Activated naive CD8-positive, alpha-beta T cell treated with anti-CD3 and anti-CD28 coated beads, Interleukin-2, amount 50 U/mL, for 24 hours (primary cell): ENCODE measurements at places on chromosomes 7 and 10.

DNA sequence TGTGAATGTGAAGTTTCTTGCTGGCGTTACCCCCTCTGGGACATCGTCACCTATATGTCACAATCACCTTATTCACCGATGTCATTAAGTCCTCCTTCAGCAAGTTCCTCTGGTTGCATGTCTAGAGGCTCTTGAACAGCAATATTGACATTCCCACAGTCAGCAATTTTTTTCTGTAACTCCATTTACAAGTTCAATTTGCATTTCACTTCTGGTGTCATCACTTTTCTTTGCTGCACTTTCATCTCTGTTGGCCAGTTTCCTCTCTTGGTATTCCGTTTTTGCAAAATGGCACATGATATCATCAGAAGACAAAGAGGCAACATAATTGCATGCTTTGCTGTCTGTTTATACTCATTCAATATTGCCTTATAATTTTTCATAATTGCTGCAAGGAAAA is 69.8 kb downstream of the SRI start:
- no peak for DNase-seq

DNA sequence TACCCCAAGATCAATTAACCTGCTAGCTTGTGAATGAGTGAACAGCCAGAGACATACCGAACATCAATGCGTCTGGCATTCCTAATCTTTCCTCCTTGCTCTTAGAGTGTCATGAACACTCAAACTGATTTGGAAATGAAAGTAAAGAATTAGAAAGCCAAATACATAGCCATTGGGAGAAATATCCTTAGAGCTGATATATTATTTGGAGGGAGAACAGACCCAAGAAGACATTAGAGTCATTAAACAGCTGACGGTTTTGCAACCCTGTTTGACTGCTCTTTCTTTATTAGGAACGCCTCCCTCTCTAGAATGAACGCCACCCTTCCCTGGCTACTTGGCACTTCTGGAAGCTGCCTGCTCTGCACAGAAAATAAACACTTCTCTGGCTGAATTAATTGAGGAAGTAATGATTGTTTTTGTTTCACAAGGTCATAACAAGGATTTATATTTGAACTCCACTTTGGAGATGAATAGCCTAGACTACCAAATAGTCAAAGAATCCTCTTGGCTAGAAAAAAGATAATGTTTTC is 42.8 kb downstream of the CTTNBP2 start:
- no peak for DNase-seq

- DNase-seq: no peak
Observed at GRCh38 chr7:35520810-35521625, 173.9 kb downstream of the HERPUD2 start.

- no peak for DNase-seq
Observed at GRCh38 chr10:20936396-20936795, 39.3 kb upstream of the NEBL start.

DNA sequence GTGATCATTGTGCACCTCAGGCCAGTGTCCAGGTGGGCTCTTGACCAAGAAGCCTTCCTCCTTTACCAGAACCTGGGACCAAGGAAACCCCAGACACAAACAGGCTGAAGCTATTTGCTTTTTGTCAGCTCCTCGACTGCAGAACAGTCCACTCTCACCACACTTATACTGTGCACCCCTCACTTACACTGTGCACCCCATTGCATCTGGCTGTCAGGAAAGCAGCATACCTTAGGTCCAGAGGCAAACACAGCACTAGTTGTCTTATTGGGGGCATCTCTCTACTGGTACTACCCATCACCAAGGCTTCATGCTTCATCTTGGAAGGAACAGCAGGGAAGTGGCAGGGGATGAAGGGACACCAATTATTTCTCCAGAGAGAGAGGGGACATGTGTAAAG is 198.1 kb downstream of the CXCL12 start:
- no peak for DNase-seq

DNA sequence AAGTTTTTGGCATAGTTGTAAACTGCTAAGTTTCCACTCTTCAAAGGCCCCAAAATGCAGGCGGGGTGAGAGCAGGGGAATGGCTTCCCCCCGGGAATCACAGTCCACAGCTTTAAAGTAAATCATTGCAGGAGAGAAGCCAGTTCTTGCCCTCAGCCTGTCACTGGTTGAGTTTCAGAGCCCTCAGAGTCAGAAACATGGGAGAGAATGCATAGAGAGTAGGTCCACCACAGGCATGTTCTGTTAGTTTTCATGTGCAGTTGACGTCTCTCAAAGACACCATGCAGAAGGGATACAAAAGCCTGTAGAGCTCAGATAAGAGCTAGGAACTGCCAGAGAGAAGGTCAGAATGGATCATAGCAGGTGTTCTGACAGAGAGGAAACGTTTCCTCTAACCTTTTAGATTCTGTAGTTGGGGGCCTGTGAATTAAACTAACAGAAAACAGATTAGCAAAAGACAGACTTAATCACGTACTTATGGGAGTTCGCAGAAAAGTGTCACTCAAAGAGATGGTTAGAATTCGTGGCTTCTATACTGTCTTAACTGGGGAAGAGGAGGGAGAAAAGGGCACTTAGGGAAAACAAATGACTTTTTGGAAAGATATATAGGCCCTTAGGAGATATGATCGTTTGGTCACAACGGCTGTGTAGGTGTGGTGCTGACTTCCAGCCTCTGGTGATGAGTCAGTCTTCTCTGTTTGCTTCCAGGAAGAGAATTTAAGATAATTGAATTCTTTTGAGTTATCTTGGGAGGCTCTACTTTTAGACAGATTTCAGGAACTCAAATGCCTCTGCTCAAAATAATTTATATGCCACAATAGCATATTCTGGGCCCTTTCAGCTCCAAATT is 48.0 kb upstream of the MSRB2 start:
- DNase-seq: no peak

DNA sequence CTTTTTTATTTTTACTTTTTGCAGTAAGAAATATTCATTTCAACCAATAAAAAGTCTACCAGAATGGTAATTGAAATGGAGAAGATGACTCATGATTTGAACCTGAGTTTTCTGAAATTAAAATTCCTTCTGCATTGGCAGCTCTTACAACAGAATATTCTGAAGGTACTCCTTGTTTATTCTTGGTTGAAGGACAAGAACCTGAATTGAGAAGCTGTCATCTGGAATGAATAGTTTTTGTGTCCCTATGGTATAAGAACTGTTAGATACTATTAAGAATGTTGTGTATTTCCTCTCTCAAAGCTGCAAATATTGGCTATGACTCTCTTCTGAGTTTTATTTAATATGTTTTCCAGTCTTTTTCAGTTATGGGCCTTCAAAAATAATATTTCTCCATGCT is 56.1 kb downstream of the CDK1 start:
- no peak for DNase-seq

DNA sequence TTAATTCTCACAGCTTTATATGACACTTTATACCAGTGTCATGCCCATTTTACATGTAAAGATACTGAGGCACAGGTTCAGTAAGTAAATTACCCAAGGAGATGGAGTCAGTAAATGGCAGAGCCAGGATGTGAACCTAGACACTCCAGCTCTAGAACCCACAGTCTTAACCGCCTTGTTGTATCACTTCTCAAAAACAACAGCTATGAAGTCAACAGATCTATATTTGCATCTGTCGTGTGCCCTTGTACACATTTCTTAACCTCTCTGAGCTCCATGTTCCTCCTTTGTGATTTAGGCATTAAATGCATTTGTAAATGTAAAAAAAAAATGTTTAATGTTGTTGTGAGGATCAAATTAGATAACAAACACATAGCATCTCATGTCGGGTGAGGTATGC is 716.2 kb downstream of the SUGCT start:
- no peak for DNase-seq

DNA sequence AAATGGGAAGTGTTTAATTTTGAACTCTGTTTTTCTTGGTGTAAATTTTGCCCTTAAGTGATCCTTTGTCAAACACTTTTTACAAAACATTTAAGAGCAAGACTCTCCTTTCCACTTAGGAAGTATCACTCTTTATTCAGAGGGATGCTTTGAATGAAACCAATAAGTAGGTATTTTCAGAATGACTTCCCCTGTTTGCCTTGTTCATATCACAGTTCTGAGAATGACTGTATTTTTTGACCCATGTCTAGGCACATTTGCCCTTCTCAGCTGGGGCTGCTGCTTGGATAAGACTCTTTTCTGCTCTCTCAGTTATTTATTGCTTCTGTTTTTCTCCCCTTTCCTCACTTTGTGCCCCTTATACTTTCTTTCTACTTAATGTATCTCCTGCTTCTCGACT is 98.2 kb downstream of the CCNY start:
- no peak for DNase-seq

DNA sequence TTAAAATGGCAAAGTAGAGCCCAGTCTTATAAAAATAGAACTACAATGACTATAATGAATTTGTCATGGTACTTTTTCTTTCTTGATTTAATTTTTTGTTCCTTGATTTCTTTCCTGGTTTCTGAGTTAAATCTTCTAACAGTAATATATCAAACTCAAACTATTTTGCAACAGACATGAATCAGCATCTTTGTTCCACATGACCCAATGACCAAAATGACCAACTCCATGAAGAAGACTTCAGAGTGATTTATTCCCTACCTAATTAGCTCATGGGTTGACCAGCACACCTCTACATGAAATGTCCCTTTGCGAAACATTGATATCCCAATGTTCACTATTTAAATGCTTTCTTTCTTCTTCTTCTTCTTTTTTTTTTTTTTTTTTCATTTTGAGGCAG is 30.9 kb downstream of the NMT2 start:
- no peak for DNase-seq

GRCh38 chr7:78020874-78021249 is 222.3 kb downstream of the PHTF2 start:
- DNase-seq: no peak

GRCh38 chr7:66697449-66698438 is 42.8 kb upstream of the RABGEF1 start:
- DNase-seq: no peak

DNA sequence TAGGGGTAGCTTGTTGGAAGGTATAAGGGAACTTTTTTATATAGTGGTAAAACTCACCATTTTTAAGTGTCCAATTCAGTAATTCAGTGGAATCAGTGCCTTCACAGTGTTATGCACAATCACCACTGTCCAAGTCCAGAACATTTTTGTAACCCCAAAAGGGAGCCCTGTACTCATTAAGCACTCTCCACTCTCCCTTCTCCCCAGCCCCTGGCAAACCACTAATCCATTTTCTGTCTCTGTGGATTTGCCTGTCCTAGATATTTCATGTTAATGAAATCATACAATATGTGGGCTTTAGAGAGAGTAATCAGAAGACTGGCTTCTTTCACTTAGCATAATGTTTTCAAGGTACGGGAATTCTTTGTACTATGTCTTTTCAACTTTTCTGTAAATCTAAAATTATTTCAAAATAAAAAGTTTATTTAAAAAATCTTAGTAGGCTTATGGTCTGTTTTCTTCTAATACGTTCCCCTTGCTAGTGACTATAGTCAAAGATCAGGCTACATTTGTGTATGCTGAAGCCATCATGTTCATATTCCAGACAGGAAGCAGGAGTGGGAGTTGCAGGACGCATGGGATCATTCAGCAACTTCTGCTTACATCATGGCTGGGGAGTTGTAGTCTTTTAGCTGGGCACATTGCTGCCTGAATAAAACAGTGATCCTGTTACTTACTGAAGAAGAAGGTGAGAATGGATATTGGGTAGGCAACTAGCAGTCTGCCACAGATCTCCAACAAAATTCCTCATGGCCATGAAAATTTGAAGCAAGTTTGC is 35.4 kb upstream of the TAX1BP1 start:
- no peak for DNase-seq

- DNase-seq: peak; percentile 48
Observed at GRCh38 chr10:43594944-43595589, 11.2 kb upstream of the ZNF485 start.

- DNase-seq: no peak
Observed at GRCh38 chr10:60576130-60577069, 186.7 kb upstream of the ANK3 start.

DNA sequence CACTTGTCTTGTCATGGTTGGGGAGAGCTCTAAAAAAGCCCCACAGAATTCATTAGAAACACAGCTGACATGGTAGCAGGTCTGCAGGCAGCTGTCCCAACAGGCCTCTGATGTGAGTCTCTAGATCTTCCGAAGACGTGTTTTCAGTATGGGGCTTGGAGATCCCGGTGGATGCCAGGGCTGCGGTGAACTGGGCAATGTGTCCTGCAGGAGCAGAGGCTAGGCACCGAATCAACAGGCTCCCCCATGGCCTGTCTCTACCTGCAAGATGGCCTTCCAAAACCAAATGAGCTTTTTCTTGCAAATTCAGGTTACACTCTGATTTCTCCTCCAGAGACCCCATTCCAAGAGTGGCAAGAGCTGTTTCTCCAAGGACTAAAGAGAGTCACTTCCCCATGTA is 2.9 kb downstream of the CPXM2 start:
- no peak for DNase-seq

DNA sequence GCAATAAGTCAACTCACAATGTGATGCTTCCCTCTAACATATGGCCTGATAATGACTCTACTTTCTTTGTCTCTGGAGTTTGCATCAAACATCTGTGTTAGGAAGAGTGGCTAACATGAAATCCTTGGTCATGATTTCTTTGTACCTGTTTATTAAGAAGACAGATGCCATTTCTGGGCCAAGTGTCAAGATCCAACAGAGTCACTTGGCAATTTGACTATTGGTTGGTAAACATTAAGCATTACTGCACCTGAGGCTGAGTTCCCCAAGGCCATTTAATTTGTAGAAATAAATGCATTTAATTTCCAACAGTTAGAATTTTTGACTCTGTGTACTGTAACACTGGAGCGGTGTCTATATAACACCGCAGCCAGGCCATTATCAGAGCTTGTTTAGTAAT is 403.7 kb downstream of the GALNT17 start:
- no peak for DNase-seq

DNA sequence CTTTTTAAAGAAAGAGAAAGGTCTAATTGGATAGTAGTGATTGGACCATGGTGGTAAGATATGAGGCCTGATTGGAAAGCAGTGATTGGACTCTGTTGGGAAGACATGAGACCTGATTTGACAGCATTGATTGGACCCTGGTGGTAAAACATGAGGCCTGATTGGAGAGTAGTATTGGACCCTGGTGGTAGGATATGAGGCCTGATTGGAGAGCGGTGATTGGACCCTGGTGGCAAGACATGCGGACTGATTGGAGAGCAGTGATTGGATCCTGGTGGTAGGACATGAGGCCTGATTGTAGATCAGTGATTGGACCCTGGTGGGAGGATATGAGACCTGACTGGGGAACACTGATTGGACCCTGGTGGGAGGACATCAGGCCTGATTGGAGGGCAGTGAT is 444.3 kb downstream of the LRMDA start:
- no peak for DNase-seq

- no peak for DNase-seq
Observed at GRCh38 chr10:52739380-52740154, 33.0 kb downstream of the MBL2 start.

GRCh38 chr7:66877577-66878300 is 43.3 kb upstream of the TMEM248 start:
- DNase-seq: no peak

DNA sequence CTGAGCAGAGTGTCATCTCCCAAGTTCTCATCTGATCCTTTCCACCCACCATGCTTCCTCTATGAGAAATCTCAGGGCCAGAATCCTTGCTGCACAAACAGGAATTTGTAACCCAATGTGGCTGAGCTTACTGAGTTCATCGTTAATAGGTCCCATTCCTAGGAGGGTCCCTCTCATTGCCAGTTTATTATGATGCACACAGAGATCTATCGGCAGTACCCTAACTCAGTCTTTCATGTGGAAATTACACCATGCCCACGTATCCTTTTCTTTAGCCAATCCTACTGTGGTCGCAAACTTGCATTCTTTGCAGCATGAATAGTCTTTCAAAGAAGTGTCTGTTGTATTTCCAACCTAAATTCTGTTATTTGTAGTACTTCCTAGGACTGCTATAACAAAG is 12.1 kb downstream of the TMEM236 start:
- no peak for DNase-seq

GRCh38 chr7:27151341-27151930 is 947 bp downstream of the HOXA3 start:
- DNase-seq: no peak
